Activated CD8-positive, alpha-beta memory T cell treated with anti-CD3 and anti-CD28 coated beads for 1 hour (primary cell): ENCODE measurements at places on chromosomes 12 and 14.

DNA sequence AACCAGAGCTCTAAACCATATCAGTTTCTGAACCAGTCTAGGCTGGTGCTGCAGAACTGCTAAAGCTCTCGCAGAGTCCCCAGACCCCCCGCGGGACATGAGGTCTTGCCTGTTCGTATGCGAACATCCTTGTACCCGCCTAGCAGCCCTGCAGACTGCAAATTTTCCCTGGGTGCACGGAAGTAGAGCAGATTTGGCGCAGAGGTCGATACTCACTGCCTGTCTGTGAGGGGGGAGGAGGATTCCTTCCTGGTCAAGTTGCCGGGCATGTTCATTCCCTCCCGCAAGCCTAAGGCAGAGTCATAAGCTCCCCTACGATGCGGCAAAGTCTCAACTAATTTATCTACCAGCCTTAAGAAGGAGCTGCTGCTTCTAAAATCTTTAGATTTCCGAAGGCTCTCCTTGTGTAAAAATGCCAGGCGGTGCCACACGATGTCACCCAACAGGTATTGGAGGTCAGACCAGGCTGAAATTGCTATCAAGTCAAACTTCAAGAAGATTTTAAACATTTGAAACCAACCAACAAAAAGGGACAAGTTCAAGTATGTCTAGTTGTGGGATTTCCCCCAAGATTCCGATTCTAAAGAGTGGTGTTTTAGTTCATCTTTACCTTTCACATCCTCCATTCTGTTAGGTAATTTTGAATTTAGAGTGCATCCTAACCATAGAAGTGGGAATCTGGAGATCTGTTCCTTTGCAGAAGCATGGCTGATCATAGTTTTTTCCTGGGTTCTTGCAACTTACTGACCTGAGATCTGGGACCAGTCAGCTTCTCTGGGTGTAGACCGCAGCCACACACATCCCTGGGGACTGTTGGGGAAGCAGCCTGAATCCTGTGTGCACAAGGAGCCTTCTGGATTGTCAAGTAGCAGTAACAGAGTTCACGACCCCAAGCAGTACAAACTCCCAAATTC, 1.6 kb upstream of the PAX9 start:
- no peak for DNase-seq

- DNase-seq = peak; percentile 33
Observed at GRCh38 chr12:132153501-132154340, 9.5 kb downstream of the NOC4L start.

DNA sequence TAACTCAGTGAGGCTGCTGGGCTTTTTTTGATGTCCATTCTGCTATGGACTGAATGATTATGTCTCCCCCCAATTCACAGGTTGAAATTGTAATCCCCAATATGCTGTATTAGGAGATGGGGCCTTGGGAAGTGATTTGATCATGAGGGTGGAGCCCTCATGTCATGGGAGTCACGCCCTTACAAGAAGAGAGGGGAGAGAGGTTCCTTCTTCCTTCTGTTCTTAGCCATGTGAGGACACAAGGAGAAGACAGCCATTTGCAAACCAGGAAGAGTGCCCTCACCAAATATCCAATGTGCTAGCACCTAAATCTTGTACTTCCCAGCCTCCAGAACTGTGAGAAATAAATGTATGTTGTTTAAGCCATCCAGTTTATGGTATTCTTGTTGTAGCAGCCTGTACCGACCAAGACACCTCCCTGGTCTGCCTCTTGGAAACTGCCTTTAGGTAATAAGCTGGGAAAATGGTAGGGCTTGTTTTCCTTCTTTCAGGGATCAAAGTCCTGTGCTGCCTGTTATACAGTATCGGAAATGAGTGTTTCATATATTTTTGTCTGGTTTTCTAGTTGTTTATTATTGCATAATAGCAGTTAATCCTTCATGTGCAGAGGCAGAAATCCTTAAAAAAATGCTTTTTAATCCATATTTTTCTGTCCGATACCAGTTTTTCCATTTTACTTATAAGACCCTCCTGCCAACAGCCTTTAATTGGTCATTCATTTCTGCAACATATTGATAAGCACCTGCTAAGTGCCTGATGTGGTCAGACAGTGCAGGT, 16.3 kb downstream of the BORCS5 start:
- DNase-seq = no peak

GRCh38 chr12:124511259-124511985, 56.0 kb downstream of the NCOR2 start:
- no peak for DNase-seq

GRCh38 chr12:96007729-96008128, 11.6 kb upstream of the HAL start:
- DNase-seq = no peak

GRCh38 chr14:85442996-85443395, 86.9 kb upstream of the FLRT2 start:
- no peak for DNase-seq

DNA sequence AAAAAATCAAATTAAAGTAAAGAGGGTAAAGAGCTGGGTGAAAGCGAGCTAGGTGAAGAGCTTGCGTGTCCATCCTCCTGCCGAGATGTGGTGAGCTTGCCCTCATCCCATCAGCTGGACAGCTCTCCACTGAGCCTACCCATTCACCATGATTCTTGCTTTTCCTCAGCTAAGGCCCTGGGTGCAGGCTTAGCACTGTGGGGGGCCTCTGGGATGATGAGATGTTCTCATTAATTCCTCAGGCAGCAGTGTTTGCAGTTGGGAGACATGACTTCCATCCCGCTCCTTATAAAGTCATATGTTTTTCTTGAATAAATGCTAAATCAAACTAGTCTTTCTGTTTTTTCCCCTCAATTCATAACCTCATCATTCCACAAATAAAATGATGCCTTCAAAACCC, 18.0 kb downstream of the PHLDA1 start:
- DNase-seq = no peak

GRCh38 chr14:58281969-58282368, 16.4 kb upstream of the ARID4A start:
- no peak for DNase-seq

GRCh38 chr12:116492703-116493324, 66.4 kb upstream of the MAP1LC3B2 start:
- no peak for DNase-seq

DNA sequence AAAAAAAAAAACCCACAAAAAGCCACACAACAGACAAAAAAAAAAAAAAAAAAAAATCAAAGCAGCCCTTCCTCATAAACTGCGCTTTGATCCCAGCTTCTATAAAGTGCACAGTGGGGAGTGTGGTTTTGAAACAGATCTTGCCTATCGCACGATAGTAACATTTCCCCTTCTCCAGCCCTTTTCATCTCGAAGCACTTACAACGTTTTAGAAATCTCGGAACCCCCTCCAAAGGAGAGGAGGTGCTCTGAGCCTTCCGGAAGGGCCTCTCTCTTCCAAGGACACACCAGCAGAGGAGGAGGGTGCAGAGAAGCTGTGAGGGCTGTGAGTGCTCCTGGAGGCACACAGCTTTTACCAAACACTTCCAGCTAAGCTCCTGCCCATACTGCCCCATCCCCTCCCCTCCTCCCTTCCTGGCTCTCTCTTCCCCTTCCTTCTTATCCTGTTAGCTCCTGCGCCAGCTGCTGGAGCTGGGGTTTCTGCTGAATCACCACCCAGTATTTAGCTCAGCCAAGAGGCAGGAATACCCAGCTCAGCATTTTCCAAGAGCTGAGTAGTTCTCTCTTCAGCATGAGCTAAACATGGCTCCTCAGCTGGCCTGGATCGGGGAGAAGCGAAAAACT, 28.4 kb downstream of the SLC7A8 start:
- no peak for DNase-seq

DNA sequence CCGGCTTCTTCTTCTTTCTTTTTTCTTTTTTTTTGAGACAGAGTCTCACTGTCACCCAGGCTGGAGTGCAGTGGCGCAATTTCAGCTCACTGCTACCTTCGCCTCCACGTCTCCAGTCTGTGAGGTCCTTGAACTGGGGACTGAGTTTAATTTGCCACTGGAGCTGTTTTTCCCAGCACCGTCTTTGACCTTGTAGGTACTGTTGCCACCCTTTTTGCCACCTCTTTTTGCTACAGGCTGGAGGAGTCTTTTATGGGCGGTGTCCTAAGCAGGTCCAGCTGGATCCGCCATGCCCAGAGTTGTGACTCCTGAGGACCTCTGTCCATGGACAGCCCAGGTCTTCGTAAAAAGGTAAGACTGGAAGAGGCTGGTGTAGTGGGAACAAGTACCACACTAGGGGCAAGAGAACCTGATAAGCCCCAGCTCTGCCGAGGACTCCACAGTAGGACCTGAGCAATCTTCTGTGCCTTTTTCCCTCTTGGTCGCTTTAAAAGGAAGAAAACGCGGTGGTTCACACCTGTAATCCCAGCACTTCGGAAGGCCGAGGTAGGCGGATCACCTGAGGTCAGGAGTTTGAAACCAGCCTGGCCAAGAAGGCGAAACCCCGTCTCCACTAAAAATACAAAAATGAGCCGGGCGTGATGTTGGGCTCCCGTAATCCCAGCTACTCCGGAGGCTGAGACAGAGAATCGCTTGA, 946 bp downstream of the RNU4-2 start:
- no peak for DNase-seq

- no peak for DNase-seq
Observed at GRCh38 chr12:103677905-103678304, 90.8 kb downstream of the STAB2 start.

DNA sequence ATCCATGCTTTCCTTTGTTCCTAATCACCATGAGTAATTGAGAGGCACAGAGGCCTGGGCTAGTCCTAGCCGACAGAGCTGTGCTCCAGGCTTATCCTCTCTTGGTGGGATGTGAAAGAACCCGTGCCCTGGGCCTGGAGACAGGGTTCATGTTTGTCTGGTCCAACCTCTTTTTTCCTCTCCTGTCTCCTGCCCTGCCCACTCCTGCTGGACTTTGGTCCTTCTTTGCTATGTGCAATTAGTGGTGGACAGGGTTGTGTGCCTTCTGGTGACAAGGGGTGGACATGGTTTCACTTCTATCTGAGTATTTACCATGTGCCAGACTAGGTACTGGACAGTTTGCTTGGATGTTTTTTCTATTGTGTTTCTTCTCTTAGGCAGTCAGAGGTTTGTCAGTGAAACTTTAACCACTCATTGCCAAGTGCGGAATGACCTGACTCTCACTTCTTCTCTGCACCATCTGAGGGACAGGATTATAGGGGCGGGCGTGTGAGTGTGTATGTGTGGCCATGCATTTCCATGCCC, 126.1 kb downstream of the SMOC1 start:
- DNase-seq = no peak

DNA sequence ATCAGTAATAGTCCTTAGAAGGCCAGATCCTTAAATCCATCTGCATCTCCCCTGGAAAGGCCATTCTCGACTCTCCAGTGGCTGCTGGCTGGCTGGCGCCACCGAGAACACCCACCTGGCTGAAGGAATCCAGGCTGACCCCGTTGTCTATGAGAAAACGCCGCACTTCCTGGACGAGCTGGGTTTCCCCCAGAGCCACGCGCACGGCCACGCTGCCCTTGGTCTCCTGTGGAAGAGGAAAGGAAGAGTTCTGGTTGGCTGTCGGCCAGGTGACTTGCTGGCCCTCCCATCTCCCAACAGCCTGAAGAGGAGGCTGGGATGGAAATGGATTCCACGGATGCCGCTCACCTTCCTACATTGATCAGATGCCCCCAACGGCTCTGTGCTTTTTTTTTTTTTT, 23.9 kb downstream of the RBM19 start:
- DNase-seq = no peak

GRCh38 chr14:105525861-105526775, at the start of gene TMEM121:
Gene TMEM121 (plus strand): TSS chr14:105526583. CDS start chr14:105528835, 2,252 bp downstream.
- no peak for DNase-seq

- no peak for DNase-seq
Observed at GRCh38 chr14:20001863-20002262, at the start of gene OR4Q2. Gene OR4Q2 (plus strand): TSS chr14:20002163.

- no peak for DNase-seq
Observed at GRCh38 chr12:103956509-103957027, 9.1 kb upstream of the TDG start.

GRCh38 chr12:70002097-70002911, 177.3 kb downstream of the MYRFL start:
- no peak for DNase-seq

DNA sequence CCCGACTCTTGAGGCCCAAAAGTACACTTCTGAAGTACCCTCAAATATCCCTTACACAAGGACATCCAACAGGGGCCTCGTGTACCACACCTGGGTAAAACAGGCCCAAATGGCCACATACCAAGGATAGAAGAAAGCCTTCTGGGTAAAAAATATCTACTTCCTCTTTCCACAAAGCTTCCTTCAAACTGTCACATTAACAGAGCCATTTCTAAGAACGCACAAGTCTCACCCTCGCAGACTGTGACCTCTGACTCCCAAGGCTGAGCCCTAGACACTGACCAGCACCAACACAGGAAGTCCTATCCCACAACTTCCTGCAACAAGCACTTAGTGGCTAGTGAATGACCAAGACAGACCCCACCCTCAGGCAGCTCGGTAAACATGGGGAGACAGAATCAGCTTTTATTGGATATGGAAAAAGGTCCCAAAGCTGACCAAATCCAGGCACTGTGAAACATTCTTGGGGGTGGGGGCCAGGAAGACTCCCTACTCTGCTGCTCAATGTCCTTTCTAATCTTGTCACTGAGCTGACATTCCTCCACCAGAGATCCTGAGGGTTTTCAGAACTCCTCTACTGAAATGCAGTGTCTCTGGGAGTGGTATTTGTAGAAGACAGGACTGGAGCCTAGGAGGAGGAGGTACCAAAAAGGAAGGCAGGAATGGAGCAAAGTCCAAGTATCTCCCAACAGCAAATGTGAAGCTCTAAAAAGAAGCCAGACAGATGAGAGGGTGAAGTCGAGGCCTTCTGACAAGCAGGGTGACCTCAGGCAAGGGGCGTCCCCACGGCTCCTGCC, 15.9 kb downstream of the KCTD10 start:
- no peak for DNase-seq

GRCh38 chr14:89443042-89443629, 26.1 kb upstream of the FOXN3 start:
- no peak for DNase-seq

- peak; percentile 68 for DNase-seq
Observed at GRCh38 chr12:93570552-93571364, 1.7 kb upstream of the SOCS2 start.
